ENCODE measurements at places on chromosomes 3 and 15. TPM values are rescaled to one million over a fixed set of nuclear protein-coding genes. Genes with fewer than 3 reads are reported as not detected.

The IMPG2 gene
- not detected for total RNA-seq

DNA sequence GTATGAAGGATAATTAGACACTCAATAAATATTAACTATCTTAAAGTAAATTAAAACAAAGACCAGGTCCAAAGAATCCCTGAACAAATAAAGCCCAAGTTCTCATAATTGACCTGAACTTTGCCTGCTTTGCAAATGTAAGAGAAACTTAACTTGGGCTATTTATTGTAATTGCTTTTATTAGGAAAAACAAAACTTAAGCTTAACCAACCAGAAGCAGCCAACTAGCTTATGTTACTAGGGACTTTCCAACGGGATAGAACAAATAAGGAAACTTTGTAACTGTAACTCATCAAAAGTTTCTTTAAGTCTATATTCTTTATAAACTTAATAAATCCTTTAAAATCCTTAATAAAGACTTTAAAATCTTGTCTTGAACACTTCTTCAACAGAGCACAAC is 48.4 kb downstream of the C3orf38 start:
- DNase-seq = no peak

DNA sequence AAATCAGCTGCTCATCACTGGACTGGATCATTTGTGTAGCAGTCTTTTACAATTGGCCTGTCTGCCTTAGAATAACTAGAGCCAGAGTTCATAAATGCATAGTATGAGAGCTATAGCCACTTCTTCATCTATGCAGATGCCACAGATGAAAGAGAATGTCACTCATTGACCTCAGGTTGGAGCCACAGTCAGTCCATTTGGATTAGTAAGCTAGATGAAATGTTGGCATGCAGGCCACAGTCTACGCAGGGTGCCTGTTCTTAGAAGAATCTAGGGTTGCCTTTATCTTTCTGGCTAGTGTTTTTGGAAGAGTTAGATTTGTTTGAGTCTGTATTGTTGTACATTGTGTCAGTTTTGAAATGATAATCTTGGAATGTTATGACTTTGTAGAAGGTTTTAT is 25.4 kb upstream of the EDEM1 start:
- DNase-seq = no peak

- DNase-seq = no peak
These were observed 96.2 kb upstream of the ARHGEF26 start for GRCh38 chr3:154025007-154025406.

GRCh38 chr15:59649603-59650002 is 7.7 kb downstream of the GTF2A2 start:
- no peak for DNase-seq

Data from NCI-H460 (cell line).